ENCODE measurements at places on chromosomes 2 and 18. TPM values are rescaled to one million over a fixed set of nuclear protein-coding genes. Genes with fewer than 3 reads are reported as not detected.
A peak's percentile ranks its signal among the peaks of the same experiment; 100 is the strongest.

CDH2 gene
- 234 TPM for total RNA-seq

VWC2L gene
- total RNA-seq: 0.23 TPM

SNRNP27 gene
- total RNA-seq: 67.8 TPM

ARHGAP28 gene
- 20.2 TPM for total RNA-seq

UGT1A5 gene
- total RNA-seq: not detected

LCT gene
- 0.19 TPM for total RNA-seq

GRCh38 chr2:1886405-1886992, 142.2 kb upstream of the PXDN start:
- H3K27ac ChIP-seq: no peak overlapping the region
- peaks cover 9% of the 10 kb centered on the region for H3K27me3 ChIP-seq
- no peaks in the 10 kb centered on the region for H3K4me1 ChIP-seq
- H3K4me3 ChIP-seq: no peak overlapping the region

GRCh38 chr2:220892018-220892634, 680.0 kb downstream of the EPHA4 start:
- no peaks in the 10 kb centered on the region for H3K27me3 ChIP-seq
- no peaks in the 10 kb centered on the region for H3K36me3 ChIP-seq
- H3K4me3 ChIP-seq: no peak overlapping the region
- DNase-seq: no peak
- H3K27ac ChIP-seq: no peak overlapping the region
- H3K4me1 ChIP-seq: peaks cover 18% of the 10 kb centered on the region

- H3K4me3 ChIP-seq: no peak overlapping the region
- H3K36me3 ChIP-seq: no peaks in the 10 kb centered on the region
- no peak overlapping the region for H3K27ac ChIP-seq
- DNase-seq: no peak
- peaks cover 11% of the 10 kb centered on the region for H3K4me1 ChIP-seq
These were observed 365.2 kb downstream of the AKAIN1 start for GRCh38 chr18:4831791-4832375.

- H3K27ac ChIP-seq: no peak overlapping the region
- no peaks in the 10 kb centered on the region for H3K27me3 ChIP-seq
- H3K4me3 ChIP-seq: no peak overlapping the region
These were observed 10.4 kb downstream of the UBE2E3 start for GRCh38 chr2:180990794-180991193.

- no peaks in the 10 kb centered on the region for H3K27me3 ChIP-seq
- peaks cover 41% of the 10 kb centered on the region for H3K4me1 ChIP-seq
- H3K4me3 ChIP-seq: peak overlapping the region; percentile 96
- H3K36me3 ChIP-seq: no peaks in the 10 kb centered on the region
These were observed 1.9 kb downstream of the CLASP1 start for GRCh38 chr2:121647396-121647795.

DNA sequence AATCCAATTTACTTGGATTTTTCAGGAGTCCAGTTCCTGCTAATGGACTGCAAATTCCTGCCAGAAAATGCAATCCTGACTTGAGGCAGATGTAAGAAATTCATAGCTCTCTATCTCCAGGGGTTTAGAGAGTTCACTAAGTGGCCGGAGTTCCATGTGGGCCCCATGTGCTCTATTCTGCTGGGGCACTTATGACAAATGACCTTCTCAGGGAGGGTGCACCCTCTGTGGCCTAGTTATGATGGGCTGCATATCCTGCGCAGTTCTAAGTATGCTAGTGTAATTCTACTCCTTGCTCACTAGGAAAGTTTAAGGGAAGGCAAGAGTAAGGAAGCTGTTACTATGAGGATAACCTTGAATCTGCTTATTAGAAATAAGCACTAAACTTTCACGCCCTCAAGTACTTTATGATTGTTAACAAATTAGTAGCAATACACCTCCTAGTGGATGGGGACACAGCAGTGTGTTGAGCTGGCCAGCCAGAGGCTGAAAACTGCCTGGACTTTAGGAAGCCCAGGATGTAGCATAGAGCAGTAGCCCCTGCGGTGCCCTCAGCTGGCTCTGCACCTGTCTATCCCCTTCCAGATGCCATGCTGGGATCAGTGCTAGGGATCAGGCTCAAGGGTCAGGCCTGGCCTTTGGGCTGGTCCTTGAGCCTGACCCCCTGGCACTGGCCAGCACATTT, 14.4 kb downstream of the SMYD1 start:
- H3K27me3 ChIP-seq: no peaks in the 10 kb centered on the region
- H3K27ac ChIP-seq: peak overlapping the region; percentile 96
- no peaks in the 10 kb centered on the region for H3K36me3 ChIP-seq

DNA sequence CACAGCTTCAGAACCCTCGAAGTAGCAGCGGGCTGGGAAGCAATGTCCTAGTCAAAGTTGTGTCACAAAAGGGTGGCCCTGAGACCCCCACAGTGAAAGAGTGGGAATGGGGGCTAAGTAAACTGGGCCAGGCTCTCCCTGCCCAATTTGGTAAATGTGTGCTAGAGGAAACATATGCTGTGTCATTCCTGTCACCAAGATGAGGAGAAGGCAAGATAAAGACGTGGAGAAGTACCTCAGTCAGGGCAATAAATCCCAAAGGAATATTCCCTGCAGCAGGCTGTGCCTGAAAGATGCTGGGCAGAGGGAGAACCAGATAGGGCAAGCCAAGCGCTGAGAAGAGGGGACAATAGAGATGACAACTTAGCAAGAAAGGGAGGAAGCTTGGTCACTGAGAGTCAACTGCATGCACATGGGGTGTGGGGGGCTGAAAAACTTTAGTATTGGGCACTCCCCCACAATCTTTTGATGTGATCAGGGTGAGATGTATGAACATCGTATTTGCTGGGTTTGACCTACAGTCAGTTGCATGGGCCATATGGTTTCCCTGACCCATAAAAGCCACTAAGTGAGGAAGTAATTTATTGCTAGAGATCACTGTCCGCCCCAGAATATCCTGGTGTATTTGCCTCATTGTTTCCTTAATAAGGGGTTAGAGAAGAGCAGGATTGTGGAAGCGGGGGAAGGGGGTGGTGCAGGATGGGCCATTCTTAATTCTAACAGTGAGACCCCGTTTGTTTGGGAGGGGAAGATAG, 49.9 kb upstream of the CXCR4 start:
- H3K4me1 ChIP-seq: peaks cover 49% of the 10 kb centered on the region
- peak overlapping the region; percentile 80 for H3K27ac ChIP-seq
- peak overlapping the region; percentile 2 for H3K4me3 ChIP-seq
- no peaks in the 10 kb centered on the region for H3K27me3 ChIP-seq

- H3K27me3 ChIP-seq: no peaks in the 10 kb centered on the region
- DNase-seq: peak; percentile 6
- H3K36me3 ChIP-seq: peaks cover 7% of the 10 kb centered on the region
These were observed 313.3 kb downstream of the AGAP1 start for GRCh38 chr2:235806986-235807750.

DNA sequence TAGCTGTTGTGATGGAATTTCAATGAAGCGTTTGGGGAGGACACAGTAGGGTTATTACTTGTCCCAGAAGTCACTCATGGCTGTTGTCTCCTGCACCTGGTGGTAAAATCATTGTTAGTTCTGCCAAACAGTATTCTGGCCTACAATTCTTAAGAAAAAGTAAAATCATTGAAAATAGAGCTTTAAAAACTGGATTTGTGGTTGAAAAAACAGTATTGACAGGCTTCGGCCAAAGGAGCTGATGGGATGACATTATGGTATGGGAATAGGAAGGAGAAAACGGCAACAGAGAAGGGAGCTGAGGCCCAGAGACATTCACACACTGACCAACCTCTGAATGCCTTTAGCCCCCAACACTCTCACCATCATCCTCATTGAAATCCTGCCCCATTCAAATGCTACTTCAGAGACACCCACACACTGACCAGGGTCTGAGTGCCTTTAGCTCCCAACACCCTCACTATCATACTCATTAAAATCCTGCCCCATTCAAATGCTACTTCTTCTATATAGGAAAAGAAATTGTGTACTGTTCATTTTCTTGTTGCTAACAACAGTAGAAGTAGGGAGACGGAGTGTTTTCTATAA, 114.1 kb upstream of the OSR1 start:
- no peak overlapping the region for H3K4me3 ChIP-seq
- no peaks in the 10 kb centered on the region for H3K36me3 ChIP-seq
- no peaks in the 10 kb centered on the region for H3K4me1 ChIP-seq

GRCh38 chr2:10000541-10000940, 42.8 kb upstream of the KLF11 start:
- no peak overlapping the region for H3K27ac ChIP-seq
- H3K27me3 ChIP-seq: no peaks in the 10 kb centered on the region
- no peak overlapping the region for H3K4me3 ChIP-seq
- no peak for DNase-seq
- H3K4me1 ChIP-seq: no peaks in the 10 kb centered on the region

DNA sequence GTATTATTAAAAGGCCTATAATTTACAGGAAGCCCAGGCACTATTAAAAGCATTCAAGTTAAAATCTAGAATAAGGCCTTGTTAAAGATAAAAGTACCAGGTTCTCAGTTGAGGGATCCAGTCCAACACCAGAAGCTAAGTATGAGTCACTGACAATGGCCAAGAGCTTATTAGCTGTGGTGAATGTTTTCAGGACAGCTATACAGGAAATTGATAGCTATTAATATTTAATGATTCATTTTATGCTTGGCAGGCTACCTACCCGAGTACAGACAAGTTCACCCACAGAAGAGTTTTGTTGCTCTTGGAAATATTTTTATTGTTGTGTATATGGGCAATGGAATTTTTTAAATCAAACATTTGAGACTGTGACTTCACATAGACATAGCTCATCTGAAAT, 729.6 kb upstream of the ZNF804A start:
- no peak overlapping the region for H3K27ac ChIP-seq
- H3K4me1 ChIP-seq: no peaks in the 10 kb centered on the region
- no peaks in the 10 kb centered on the region for H3K27me3 ChIP-seq
- no peak for DNase-seq
- no peaks in the 10 kb centered on the region for H3K36me3 ChIP-seq
- no peak overlapping the region for H3K4me3 ChIP-seq

DNA sequence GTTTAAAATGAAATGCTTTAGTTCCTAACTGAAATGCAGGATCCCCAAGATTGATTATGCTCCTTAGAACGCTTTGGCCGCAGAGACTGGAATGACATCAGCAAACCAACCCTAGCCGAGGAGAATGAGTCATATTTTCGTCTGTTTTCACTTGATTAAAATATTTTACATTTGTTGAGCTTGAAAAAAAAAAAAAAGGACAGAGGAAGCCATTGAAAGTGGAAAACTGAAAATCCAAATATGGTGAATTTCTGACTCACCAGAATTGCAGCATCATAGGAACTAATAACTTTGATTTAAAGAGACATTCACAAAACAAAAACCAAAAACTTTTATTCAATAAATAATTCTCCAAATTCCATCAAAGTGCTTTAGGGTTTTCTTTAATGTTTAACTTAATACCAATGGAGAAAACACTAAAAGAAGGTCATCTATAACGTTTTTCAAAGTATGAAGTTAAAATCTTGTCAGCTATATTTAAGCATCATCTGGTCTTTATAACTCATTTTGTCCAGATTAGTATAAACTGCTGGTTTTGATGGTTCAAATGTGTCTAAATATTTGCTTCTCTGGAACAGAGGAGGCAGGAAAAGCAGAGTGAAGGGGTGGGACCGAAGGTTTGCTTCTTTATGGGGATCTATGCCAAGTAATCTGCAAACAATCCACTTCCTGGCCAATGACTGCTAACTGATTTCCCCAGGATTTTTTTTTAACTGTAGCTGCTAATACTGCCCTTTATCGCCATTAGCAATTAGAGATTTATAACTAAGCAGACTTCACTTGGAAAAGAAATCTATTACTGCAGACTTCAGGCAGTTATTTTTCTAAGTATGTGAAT, 30.9 kb upstream of the COL5A2 start:
- no peak for DNase-seq
- peak overlapping the region; percentile 41 for H3K4me3 ChIP-seq
- no peaks in the 10 kb centered on the region for H3K27me3 ChIP-seq
- H3K36me3 ChIP-seq: no peaks in the 10 kb centered on the region
- H3K27ac ChIP-seq: peak overlapping the region; percentile 85

GRCh38 chr2:60414495-60415138, 138.8 kb downstream of the BCL11A start:
- H3K27me3 ChIP-seq: peaks cover 25% of the 10 kb centered on the region
- no peak overlapping the region for H3K4me3 ChIP-seq
- H3K27ac ChIP-seq: no peak overlapping the region
- H3K4me1 ChIP-seq: peaks cover 20% of the 10 kb centered on the region
- DNase-seq: no peak

DNA sequence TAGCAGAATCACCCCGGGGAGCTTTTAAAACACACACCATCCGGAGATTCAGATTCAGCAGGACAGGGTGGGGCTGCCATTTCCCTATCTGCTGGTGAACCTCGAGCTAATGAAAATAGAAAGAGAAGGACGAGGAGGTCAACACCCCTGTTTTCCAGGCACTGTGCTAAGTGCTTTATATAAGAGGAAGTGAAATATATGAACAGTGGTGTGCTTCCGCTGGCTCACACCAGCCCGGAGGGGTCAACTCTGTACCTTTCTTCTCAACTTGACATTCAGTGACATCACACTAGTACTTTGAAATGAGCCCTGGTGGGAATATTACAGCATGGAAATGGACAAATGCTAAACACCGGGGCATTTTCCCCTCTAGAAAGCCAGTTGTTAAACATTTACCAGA, 108.3 kb upstream of the LTBP1 start:
- no peaks in the 10 kb centered on the region for H3K27me3 ChIP-seq
- no peak for DNase-seq
- peak overlapping the region; percentile 60 for H3K27ac ChIP-seq

- H3K4me3 ChIP-seq: no peak overlapping the region
- H3K4me1 ChIP-seq: no peaks in the 10 kb centered on the region
- peaks cover 9% of the 10 kb centered on the region for H3K27me3 ChIP-seq
- H3K36me3 ChIP-seq: no peaks in the 10 kb centered on the region
- no peak for DNase-seq
- H3K27ac ChIP-seq: no peak overlapping the region
These were observed 50.4 kb downstream of the CYP26B1 start for GRCh38 chr2:72097276-72097675.

GRCh38 chr18:63590966-63591695, 4.0 kb downstream of the SERPINB13 start:
- no peak overlapping the region for H3K4me3 ChIP-seq
- DNase-seq: no peak
- H3K36me3 ChIP-seq: no peaks in the 10 kb centered on the region
- H3K27me3 ChIP-seq: no peaks in the 10 kb centered on the region
- no peaks in the 10 kb centered on the region for H3K4me1 ChIP-seq

- H3K27me3 ChIP-seq: no peaks in the 10 kb centered on the region
- H3K27ac ChIP-seq: no peak overlapping the region
- peaks cover 78% of the 10 kb centered on the region for H3K4me1 ChIP-seq
- no peak for DNase-seq
- peaks cover 20% of the 10 kb centered on the region for H3K36me3 ChIP-seq
- no peak overlapping the region for H3K4me3 ChIP-seq
These were observed 39.6 kb downstream of the ZEB2 start for GRCh38 chr2:144480285-144480684.

DNA sequence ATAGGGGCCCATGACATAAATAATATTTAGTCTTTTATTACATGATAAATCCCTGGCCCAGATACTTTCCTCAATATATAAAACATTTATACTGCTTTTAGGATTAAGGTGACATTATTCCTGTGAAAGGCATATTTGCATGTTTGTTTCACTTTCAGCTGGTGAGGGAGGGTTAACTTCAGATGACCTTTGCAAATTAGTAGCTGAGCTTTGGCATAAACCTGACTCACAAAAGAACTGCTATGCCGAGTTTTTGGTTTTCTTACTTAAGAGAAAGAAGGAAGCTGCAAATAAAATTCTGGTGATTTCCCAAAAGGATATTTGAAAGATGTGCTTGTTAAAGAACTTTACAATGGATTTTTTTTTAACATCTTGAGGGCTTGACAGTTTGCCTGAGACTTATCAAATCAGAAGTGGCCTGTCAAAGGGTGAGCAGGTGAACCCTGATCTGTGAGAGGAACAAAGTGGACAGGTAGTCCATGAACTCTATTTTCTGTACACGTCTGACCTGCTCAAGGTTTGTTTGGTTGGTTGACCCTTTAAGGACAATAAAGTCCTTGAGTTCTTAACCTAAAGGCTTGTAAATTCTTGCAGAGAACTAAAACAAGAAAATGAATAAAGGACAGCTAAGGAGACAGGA, 93.5 kb downstream of the FAM124B start:
- no peak for DNase-seq
- no peaks in the 10 kb centered on the region for H3K36me3 ChIP-seq
- no peak overlapping the region for H3K4me3 ChIP-seq
- no peak overlapping the region for H3K27ac ChIP-seq

All from neural crest cell (in vitro differentiated cells).